ENCODE measurements at places on chromosomes 2 and 18.

DNA sequence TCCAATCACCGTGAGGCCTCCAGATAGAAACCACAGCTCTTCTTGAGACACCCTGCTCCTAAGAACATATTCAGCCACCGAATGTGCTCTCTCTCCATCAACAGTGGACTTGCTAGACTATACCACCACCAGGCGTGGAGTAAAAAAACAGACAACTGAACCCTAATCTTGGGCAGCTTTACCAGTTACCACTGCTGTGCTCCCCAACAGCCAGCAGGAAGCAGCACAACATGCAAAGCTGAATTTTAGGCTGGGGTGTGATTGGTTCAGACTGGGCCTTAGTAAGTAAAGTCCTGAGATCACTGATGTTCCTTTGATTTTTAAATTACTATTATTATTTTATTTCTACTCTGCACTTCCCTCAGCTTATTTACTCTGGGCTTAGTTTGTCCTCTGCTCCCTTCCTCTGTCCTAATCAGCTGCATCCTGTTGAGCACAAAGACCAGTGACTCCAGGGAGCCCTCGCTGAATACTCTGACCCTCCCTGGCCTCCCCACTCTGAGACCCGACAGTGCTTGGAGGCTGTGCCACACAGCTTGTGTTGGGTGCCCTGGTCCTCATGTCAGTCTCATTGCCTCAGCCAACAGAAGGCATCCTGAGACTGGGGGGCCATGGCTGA lies 21.9 kb downstream of the MRPL35 start:
- peak; percentile 53 for DNase-seq

DNA sequence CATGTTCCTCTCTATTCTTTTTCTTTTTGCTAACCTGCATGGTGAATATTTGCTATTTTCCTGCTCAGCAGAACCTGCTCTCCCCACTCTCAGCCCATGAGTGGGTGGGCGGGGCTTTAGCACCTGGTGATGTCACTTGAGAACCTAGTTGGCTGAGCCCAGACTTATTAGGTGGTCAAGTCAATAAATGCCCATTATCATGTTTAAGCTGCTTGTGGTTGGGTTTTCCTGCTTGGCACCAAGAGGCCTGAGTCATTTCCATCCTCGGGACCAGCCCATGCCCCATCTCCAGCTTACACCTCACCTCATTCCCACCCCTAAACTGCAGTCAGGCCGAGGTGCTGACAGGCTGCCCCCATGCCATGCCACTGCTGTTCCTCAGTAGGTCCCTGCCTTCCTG lies 226.6 kb downstream of the ANKRD30B start:
- DNase-seq, result no peak

DNA sequence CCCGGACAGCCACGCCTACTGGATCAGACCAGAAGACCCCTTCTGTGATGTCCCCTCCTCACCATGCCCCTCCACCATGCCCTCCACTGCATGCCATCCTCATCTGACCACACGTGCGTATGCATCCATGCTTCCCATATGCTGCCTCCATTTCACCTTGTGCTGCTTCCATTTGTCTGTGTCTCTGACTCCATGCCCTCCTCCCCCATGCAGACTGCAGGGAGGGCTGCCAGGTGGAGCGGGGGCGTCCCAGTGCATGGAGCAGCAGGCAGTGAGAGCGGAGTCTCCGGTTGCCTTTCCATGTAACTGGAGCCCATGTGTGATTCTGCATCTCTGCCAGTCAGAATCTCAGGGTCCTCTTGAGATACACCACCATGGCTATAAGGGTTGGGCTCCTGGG lies 52.6 kb downstream of the COA5 start:
- no peak for DNase-seq

DNA sequence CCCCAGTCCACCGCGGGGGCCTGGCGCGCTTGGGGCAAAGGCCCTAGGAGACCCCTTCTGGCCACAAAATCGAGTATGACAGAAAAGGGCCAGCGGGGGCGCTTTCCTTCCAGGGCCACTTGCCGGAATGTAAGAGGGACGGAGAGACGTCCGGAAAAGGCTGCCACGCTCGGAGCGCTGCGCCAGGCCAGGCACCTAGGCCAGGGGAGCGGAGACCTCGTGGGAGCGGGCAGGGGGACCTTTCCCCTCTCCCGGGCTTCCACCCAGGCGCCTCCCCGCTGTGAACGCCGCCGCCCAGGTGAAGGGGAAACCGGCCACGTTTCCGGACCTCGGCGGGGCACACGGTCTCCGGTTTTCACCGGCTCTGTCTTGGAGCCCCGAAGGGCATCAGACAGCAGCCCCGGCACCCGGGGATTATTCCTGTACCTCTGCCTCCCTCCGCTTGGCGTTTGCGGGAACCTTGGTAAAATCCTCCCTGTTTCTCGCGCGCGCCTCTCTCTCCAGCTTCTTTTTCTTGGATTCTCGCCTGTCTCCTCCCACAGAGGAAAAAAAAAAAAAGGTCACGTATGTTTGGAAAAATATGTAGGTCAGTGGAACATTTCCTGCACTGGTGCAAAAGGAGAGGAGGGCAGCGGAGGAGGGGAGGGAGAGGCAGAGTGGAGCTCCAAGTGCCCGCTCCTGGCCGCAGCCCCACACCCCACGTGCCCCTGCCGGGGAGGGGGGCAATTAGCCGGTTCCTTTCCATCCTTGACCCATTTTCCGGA lies 1.2 kb upstream of the NPAS2 start:
- peak; percentile 77 for DNase-seq

DNA sequence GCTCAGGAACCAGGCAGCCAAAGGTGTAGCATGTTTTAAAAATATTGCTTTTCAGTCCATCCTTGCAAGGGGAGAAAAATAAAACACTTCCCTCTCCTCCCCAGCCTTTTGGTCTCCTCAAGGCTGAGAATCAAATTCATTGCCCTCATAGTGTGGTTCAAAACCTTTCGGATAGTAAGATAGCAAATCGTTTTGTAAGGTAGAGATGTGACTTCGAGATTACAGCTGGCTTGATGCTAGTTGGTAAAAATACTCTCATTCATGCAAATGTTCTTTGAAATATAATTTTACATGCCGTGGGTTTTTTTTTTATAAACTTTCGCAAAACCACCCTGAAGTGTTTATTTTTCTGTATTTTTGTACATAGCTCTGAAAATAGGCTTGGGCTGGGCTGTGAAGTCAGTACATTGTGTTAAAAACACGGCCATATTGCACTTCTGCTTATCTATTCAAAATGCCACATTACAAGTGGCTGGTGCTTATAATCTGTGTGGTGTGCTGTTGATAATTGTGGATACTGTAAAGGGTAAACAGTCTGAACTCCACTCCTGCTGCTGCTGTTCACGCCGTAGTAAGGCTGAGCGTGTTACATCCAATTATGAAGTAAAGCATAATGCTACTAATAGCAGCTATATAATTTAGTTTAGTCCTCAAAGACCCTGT lies 172.0 kb upstream of the SIX3 start:
- DNase-seq, result no peak

DNA sequence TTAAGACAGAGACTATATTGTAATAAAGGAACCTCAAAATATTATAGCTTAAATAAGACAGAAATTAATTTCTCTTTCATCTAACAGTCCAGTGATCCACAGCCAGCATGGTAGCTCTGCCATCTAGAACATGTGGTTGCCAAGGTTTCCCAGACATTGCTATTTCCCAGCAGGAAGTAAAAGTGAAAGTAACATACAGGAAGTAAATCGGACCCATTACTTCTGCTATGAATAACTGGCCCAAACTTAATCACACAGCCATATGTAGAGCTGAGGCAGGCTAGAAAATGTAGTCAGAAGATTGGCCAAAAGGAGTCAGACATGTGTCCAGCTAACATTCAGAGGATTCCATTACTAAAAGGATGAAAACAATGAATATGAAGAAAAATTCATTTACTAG lies 71.0 kb downstream of the NOL4 start:
- peak; percentile 6 for DNase-seq

DNA sequence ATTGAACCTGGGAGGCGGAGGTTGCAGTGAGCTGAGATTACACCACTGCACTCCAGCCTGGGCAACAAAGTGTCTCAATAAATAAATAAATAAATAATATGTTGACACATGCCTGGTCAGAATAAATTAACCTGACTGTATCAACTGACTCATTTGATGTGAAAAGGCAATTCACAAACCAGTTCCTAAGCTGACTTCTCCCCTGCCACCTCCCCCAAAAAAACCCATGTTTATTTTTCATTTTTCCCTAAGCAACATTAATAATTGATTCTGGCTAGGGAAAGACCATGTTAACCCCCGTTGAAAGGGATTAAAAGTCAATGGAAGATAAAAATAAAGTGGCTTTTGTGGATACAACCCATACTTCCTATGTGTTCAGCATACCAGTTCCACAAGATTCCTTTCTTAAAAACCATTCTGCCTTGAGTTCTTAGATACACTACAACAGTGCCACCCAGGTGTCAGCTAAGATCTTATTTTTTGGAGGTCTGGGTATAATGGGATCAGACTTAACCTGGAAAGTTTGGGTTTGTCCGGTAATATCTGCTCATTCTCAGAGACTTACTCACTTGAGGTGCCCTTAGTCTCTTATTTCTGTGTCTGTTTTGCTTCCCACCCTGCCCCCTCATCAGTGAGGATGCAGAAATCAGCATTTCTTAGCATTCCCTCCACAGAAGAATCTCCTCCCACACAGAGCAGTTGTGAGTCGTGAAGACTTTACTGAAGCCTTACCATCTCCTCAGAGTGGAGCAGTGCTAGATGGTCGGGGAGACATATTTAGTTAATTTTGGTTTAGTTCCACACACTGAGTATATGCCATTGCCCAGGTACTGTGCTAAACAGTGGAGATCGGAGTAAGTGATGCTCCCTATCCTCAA lies 10.1 kb upstream of the MCFD2 start:
- DNase-seq, result no peak

GRCh38 chr2:118939994-118940393 lies 2.0 kb upstream of the MARCO start:
- DNase-seq, result no peak

GRCh38 chr2:191650896-191651773 lies 26.8 kb upstream of the NABP1 start:
- no peak for DNase-seq

- DNase-seq, result no peak
Observed at GRCh38 chr18:13940326-13940725, 25.0 kb upstream of the MC2R start.

- DNase-seq, result no peak
Observed at GRCh38 chr2:172600557-172601008, 44.7 kb downstream of the PDK1 start.

DNA sequence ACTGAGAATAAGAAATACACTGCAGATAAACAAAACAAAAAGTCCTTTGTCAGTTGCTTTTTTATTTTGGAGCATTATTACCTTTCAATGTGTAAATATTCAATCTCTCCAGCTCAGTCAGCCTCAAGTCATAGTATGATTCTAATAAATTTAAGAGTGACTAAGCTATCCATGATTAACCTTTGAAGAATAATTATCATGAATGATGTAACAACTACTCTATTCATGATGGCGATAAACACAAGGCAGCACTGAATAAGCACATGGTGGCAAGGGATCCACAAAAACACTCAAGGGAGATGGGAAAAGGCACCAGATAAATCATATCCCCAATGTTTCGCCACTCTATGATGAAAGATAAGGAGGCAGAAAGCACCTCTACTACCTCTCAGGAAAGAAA lies 67.0 kb downstream of the MAP4K3 start:
- no peak for DNase-seq

DNA sequence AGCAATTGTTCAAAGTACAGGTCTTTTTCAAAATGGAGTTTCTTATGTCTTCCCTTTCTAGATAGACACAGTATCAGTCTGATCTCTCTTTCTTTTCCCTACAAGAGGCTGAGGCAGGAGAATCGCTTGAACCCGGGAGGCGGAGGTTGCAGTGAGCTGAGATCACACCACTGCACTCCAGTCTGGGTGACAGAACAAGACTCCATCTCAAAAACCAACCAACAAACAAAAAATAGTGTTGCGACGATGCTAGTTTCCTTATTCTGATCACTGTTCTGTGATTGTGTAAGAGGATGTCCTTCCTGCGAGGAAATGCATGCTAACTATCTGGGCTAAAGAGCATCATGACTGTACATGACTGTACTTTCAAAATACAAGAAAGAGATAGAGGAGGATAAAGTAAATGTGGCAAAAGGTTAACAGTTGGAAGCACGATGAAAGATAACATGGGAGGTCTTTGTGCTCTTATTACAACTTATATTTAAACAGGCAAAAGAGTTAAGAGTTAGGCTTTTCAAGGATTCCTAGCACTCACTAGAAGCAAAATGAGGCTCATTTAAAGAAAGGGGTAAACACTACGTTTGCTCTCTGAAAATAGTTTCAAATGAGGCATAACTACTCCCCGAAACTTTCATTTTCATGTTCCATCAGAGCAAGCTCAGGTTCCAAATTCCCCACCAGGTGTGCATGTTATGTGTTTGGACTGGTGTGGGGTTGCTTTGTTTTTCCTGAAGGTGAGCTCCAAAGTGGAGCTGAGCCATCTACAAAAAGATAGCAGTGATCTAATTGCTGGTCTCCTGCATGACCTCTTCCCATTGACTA lies 23.8 kb downstream of the SOWAHC start:
- no peak for DNase-seq

DNA sequence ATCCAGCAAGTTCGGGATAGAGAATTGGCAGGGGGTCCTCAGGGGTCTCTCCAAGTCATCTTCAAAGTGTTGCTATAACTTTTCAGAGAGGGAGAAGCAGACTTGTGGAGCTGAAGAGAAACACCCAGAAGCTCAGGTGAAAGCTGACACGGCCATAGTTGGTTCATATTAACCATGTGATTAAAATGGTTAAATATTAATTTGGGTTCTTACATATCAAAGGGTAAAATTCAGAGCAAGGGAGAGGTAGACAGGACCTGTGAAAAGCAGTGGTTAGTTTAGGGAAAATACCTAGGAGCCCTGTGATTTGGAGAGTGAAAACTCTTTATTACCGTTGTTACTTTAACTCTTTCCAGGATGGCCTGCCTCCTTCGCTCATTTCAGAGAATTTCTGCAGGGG lies at the start of gene UGT1A6:
Gene UGT1A6 (plus strand): TSS at position 243 of the 400 bp plus-strand sequence. CDS start 115 bp downstream, at position 358.
- DNase-seq, result no peak

DNA sequence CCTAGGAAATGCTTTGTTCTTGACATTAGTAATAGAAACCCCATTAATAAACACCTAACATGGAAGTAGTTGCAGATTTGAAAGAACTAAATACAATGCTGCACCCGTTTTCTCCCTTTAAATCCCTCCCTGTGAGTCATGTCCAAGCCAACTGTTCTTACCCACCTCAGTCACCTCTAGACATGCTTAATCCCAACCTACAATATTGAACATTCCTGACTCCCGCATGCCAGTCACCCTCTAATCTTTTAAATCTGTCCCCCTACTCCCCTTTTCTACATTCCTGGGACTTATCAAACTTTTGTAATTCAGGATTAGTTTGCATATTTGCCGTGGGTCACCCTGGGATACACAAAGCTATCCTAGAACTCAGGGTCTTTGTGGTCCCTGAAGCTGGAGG lies 374.6 kb downstream of the IRS1 start:
- DNase-seq, result no peak

- DNase-seq, result no peak
Observed at GRCh38 chr18:53795610-53796009, 428.9 kb downstream of the MBD2 start.

- DNase-seq, result no peak
Observed at GRCh38 chr2:132515010-132515409, 98.4 kb downstream of the GPR39 start.

DNA sequence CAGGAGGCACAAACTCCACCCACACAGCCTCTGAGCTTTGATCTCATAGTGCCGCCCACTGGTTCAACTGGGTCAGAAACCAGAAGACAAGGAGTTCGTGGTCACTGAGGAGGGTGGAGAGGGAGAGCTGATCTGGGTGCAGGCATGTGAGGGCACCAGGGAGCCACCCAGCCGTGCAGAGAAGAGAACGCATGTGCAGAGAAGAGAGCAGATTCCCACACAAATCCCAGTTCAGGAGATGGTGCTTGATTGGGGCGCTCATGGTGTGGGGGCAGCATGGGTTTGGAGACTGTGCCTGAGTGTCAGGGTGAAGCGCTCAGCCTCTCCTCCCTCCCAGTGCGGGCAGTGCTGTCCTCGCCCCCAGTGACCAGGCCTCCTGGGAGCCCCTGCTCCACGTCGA lies 375.2 kb upstream of the MYT1L start:
- no peak for DNase-seq
